SK-N-MC (cell line): ENCODE measurements at places on chromosomes 12 and 14.

DNA sequence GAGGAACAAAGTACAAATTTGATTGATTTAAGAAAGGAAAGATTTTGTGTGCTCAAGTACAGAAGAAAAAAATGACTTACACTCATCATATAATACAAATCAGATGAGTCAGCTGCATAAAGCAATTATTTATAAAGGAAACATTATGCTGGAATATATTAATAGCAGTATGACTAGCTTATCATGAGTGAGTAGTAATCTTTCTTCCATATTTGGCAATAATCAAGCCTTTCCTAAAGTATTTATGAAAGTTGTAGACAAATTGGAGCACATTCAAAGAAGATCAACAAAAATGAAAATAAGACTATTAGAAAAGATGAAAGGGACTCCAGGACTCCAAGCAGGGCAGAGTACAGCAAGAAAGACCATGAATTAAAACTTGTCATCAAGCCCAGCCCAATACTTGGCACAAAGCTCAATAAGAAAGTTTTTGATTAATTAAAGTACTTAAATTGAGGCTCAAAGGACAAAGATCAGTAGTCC is 32.8 kb downstream of the CCER1 start:
- no peak for DNase-seq

GRCh38 chr12:103518899-103519298 is 23.1 kb upstream of the C12orf42 start:
- no peak for DNase-seq

DNA sequence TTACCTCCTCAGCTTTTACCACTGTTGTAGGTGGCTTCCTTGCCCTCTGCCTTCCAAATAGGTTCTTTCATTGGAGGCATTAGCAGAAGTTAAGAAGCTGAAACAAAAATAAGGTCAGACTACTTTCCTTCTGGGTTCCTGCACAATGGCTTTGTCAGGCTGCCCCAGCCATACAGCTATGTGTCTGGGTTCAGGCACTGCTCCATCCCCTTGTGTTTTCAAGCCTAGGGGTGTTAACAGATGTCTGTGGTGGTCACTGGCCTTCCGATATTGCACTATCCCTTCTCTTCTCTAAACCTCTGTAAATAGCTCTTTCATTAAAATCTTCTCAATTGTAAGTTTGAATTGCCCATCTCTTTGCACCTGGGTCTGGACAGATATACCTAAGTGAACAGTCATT is 728.9 kb downstream of the SLC16A7 start:
- no peak for DNase-seq

DNA sequence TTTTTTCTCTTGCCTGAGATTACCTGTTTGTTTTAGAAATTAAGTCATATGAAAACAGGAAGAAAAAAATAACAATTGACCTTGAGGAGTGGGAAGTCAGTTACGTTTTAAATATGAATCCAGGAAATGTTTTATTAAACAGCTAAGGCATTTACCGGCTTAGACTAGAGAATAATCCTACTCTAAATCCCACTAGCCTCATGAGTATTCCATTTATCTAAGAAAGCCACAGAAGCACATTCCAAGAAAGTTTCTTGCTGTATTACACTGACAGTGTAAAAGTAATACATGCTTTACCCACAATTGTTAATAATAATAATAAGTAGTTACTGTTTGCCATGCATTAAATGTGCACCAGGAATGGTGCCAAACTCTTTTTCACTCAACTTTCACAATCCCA is 90.9 kb downstream of the BMP4 start:
- DNase-seq, result no peak

GRCh38 chr14:99784508-99784907 is 8.7 kb upstream of the EML1 start:
- no peak for DNase-seq

GRCh38 chr14:78498062-78498595 is 328.0 kb downstream of the NRXN3 start:
- DNase-seq, result no peak

- no peak for DNase-seq
These were observed 76.6 kb downstream of the SINHCAF start for GRCh38 chr12:31249356-31249755.

GRCh38 chr14:75343911-75344310 is 65.3 kb downstream of the FOS start:
- no peak for DNase-seq

DNA sequence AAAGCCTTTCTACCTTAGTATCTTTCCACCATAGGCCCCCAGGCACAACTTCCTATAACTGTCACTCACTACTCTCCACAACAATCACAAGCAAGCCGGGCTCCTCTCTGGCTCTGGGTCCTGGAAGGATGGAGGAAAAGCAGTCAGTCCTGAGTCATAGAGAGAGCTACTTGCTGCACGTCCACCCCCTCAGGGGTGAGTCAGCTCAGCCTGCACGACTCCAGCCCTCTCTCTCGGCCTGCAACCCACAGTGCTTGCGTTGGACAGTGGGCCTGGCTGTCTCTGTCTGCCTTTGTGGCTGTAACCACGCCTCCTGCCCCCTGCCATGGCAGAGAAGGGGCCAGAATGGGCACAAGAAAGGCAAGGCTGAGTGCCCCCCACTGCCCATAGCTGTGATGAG is 154.1 kb upstream of the FKBP4 start:
- DNase-seq, result no peak

- no peak for DNase-seq
These were observed 20.1 kb upstream of the CERS5 start for GRCh38 chr12:50187084-50187900.

- no peak for DNase-seq
These were observed 31.8 kb downstream of the PPM1H start for GRCh38 chr12:62903151-62903550.

- no peak for DNase-seq
These were observed 11.8 kb downstream of the SLC6A12 start for GRCh38 chr12:202081-202731.

DNA sequence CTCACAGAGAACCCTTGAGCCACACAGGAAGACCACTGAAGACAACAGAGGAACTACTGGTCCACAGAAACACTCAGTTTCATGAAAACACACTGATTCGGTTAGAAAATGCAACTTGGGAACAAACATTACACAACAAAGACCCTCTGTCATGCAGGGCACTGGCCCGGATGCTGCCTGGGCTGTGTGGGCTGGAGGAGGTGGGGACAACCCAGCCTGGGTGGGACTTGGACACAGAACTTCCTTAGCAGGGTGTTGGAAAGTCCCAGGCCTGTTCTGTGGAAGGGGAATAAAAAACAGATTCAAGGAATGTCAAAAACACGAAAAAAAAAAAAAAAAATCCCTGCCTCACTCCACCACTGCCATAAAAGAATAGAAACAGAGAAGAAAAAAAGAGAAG is 181.0 kb downstream of the MON2 start:
- DNase-seq, result no peak

GRCh38 chr12:53967421-53967925 is 5.5 kb upstream of the HOXC11 start:
- DNase-seq, result no peak

- DNase-seq, result no peak
These were observed 15.3 kb downstream of the GPR132 start for GRCh38 chr14:105049753-105050550.

DNA sequence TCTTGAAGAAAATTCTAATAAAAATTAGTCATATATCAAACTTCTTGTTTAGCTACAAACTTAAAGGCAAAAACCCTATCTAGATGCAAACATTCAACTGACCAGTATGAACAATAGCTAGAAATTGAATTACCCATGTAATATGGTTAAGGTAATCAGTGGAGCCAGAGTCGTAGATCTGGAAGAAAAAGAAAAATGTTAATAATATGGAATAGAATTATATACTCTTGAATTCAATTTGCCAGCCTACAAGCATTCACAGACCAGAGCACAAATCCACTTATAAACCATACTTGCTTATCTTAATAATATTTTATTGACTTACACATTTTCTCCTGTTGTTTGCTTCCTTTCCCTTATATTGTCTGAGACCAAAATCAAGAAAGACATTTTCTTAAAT is 7.7 kb upstream of the HEATR5A start:
- no peak for DNase-seq

- no peak for DNase-seq
These were observed 35.7 kb downstream of the TTC7B start for GRCh38 chr14:90780519-90780918.

DNA sequence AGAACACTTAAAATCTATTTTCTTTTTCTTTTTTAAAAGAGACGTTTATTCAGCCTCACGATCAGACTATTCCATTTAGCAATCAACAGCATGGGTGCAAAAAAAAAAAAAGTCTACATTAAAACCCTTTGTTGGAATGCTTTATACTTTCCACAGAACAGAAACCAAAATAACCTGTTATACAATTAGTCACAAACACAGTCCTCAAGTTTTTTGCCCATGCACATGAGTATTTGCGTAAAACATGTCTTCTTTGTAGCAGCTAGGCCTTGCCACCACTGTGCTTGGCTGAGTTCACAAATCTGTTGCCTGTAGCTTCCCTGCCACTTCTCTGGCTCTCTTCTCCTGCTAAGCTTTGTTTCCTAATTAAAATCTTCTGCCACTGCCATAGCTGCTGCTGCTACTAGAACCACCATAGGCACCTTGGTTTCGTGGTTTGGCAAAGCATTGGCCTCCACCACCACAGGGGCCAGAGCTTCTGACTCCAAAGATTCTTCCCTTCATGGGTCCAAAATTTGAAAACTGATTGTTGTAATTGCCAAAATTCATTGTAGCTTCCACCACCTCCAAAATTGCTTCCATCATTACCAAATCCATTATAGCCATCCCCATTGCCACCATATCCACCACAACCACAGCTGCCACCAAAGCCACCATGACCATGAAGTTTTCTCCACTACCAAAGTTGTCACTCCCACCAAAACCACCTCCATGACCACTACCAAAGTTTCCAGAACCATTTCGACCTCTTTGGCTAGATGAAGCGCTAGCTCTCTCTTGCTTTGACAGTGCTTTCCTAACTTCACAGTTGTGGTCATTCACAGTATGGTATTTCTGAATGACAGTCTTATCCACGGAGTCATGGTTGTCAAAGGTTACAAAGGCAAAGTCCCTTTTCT is 38.1 kb downstream of the KLRG1 start:
- no peak for DNase-seq

DNA sequence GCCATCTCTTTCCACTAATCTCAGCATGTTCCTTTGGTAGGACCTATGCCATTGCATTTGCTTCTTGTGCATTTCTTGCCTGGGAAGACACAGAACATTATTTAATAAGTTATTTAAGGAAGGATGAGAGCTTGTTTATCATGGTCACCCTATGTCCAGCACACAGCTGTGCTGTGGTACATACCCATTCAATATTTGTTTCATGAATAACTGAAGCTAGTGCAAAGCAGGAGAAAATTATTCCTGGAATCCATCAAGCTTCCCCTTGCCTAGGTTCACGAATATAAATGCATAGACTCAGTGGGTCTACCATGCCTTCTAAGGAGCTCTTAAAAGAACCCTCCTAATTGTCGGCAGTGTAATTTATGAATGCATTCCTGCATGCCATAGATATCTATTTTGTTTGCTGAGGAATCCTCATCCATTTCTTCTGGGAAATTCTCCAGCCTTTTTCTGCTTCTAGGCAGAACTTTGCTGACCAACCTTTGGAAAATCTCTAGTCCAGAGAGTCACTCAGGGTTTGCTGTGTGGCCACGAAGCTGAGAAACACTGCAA is 599.8 kb upstream of the TMEM132C start:
- DNase-seq, result no peak

GRCh38 chr14:40386433-40386832 is 954.2 kb upstream of the FBXO33 start:
- no peak for DNase-seq

DNA sequence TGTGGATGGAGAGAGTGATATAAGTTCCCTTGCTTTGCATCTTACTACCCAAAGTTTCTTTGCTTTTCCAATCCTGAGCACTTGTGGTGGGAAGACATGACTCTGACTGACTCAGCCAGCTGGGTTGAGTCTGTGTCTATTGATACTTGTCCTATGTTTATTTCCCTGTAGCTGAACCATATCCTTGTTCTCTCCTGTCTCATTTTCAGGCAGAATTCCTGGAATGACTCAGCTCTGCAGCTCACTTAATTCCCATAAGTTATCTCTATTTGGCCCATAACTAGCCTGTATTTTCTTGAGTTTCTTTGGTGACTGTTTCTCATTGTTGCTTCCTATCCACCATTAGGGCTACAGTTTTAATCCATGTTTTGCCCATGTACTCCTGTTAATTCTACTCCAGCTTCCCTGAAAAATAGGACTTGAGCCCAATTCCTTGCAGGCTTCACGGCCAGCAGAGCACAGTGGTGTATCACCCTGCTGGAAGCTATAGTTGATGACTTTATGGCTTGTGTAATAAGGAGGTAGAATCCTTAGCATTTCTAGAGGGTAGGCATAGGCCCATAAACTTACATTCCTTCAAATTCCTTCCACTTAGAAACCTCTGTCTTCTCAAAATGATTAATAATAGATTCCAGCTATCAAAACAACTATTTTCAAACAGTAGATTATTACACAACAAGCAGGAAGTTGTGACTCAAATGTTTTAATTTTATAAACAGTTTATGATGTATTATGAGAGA is 183.1 kb downstream of the TMTC3 start:
- no peak for DNase-seq

GRCh38 chr12:1466481-1467154 is 127.8 kb downstream of the FBXL14 start:
- DNase-seq, result no peak

DNA sequence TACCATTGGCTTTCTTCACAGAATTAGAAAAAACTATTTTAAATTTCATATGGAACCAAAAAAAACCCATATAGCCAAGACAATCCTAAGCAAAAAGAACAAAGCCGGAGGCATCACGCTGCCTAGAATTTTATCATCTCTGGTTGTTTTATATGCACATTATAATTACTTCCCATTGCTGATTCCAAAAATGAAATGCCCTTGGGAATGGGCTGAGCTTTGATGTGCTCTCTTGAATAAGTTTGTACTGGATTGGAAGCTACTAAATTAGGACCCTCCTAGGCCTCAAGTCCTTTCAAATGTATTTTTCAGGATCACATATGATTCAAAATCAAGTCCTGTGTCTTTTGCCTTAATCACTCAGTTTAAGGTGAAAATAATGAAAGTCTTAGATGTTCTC is 58.9 kb upstream of the DUSP6 start:
- DNase-seq, result peak; percentile 82

DNA sequence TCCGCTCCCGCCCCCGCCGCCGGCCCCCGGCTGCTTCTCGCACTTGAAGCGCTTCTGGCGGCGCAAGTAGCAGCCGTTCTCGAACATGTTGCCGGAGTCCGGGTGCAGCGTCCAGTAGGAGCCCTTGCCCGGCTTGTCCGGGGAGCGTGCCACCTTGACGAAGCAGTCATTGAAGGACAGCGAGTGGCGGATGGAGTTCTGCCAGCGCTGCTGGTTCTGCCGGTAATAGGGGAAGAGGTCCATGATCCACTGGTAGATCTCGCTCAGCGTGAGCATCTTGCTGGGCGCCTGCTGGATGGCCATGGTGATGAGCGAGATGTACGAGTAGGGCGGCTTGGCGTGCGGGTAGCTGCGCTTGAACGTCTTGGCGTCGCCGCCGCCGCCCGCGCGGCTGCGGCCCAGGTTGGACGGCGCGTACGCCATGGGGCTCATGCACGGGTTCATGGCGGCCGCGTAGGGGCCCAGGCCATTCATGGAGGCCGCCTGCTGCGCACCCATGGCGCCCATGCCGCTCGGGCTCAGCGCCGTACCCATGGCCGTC is 3.0 kb downstream of the FOXA1 start:
- no peak for DNase-seq
